NCI-H1436 (cell line): ENCODE measurements at places on chromosomes 2 and 18.

GRCh38 chr2:19187323-19188020 is 171.0 kb downstream of the OSR1 start:
- DNase-seq, result no peak

DNA sequence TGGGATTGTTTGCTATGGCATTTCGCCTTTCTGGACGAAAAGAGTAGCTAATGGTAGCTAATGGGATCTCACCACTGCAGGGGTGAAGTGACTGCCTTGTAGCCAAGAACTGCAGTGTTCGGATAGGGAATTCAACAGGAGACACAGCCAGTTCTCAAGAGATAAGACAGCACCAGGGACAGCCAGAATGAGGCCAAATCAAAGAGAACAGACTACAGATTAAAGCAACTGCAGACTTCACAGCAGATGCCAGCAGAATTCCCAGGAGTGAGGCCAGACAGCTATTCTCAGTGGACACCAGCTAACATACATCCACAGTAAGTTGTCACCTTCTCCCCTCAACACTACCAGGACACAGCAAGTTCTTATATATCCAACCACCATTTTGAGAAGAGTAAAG is 124.0 kb downstream of the PLA2R1 start:
- DNase-seq, result no peak

DNA sequence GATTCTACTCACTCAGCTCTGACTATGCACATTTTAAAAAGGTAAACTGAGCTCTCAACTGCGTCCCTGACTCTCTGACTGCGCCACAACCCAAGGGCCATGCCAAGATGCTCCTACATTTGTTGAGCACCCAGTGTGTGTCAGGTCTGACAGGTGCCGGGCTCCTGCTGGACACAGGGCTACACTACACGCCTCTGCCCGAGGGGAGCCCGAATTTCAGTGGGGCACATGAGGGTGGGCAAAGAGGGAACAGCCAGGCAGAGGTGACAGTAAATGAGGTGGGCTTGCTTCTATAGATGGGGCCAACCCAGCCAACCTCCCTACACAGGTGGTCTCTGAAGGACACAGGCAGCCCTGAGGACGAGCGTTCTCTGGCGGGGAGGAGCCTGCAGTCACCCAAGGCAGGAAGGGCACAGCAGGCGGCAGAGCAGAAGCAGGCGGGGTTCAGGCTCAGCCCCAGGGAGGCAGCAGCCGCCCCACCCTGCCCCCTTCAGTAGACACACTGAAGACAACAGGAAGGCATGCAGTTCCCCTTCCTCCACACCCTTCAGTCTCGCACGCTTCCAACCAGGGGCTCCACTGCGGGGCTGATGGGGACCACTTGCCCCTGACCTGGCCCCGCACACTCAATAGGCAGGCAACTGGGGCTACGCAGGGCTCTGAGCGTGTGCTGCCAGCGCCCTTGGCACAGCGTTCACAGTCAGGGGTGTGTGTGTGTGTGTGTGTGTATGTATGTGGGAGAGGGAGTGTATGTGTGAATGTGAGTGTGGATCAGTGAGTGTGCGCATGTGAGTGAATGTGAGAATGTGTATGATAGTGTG is 98.4 kb downstream of the UXS1 start:
- no peak for DNase-seq

DNA sequence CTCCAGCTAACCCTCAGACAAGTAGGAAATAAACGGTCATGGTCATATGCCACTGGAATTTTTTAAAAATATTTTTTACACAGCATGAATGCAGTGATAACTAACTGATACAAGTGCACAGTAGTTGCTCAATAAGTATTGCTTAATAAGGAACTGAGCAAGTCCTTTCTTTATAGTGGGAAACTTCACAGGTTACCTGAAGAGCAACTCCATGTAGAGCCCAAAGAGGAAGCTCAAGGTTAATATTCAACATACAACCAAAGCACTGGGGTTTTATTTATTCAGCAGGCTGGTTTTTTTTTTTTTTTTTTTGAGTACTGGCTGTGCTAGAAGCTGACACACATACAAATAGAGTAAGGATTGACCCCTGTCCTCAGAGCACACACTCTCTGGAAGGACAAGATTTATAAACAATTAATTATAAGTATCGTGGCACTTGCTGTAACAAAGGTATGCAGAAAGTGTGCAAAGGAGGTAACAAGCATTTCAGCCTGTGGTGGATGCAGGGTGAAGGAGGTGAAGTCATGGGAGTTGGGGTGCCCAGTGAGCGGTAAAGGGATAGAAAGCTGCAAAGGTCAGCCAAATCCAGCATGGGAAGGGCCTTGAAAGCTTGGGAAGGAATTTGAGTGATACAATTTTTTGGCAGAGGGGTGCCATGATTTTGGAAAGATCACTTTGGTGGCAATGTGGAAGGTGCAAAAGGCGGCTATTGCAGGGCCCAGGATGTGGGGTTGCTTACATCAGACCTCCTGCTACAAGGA is 52.7 kb downstream of the ATOH8 start:
- no peak for DNase-seq

DNA sequence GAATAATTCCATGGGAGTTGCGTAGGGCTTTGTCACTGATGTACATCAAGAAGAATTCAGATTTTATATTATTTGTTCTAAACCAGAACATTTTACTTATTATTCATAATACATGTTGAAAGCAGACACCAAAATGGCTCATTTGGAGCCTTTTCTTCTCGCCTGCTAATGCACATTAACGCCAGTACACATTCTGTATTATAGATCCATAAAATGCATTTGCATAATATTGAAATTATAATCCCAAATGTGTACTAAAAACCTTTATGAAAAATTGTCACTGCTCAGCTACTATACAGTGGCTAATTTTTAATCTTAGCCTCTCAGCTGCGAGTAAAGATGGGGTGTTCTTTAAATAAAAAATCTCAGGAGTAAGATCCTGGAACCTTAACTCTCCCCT is 452.2 kb upstream of the HNRNPA3 start:
- DNase-seq, result no peak

- DNase-seq, result no peak
Measured at GRCh38 chr18:65762556-65762955, 11.7 kb downstream of the CDH7 start.
